ENCODE measurements at places on chromosomes 7 and 10.

DNA sequence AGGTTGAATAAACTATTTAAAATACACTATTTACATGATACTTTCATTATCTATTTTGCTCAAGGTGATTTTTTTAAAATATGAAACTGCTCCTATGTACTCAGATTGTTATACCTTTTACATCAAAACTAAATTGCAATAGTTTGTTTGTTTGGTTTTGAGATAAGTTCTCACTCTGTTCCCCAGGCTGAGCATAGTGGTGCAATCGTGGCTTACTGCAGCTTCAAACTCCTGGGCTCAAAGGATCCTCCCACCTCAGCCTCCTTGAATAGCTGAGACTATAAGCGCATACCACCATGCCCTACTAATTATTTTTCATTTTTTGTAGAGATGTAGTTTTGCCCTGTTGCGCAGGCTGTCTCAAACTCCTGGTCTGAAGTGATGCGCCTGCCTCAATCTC is 12.7 kb downstream of the TAS2R60 start:
- DNase-seq = no peak

DNA sequence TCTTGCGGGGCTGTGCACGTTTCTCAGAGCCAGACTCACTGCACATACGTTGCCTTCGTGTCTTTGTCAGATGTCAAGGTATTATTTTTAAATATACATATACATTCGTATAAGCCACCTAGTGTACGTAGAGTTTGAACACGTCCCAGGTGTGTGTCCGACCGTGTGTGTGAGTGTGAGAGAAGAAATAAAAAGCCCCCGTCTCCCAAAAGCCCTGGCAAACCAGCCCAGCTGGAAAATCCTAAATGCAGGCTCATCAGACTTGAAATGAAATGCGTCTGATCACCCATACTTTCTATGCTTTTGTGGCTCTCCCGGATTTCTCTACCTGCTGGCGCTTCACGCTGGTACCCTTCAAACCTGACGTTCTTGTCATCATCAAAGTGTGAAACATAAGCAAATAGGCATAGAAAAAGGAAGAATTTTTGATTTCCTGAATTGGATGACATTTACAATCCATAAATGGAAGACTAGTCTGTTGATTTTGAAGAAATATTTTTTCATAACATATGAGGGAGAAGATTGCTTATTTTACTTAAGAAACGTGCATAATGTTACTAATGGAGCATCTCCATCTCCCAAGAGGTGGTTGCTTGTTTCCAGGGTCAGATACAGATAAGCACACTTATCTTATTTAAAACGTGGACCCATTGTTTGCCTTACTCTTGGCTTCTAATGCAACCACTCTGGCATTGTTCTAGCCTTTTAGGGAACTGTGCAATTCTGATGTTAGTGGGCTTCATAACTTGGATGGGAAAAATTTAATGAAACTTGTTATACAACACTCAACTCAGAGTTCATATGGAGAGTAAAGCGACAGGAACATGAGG is 971 bp downstream of the PRKG1 start:
- no peak for DNase-seq

- DNase-seq = no peak
Measured at GRCh38 chr10:108244443-108245228, 1080.1 kb upstream of the SORCS1 start.

GRCh38 chr7:145860809-145861208 is 255.8 kb upstream of the CNTNAP2 start:
- DNase-seq = no peak

- DNase-seq = no peak
Measured at GRCh38 chr10:30000802-30001571, 58.4 kb downstream of the JCAD start.

DNA sequence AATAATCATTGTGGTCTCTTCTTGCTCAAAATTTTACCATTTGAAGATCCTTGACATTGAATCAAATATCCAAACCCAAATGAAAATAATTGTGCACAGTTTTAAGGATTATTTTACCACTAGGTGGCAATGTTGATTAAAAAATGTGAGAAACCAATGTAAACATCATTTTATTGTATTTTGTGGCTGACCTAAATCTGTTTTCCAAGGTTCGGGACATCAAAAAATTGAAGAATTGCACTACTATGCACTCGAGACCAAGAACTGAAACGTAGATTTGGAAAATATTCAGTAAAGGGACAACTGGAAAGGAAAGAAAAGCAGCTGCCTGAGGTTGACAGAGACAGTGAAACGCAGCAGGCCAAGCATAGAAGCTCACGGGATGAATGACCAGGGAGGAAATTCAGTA is 259.3 kb downstream of the SNX13 start:
- DNase-seq = no peak

- no peak for DNase-seq
Measured at GRCh38 chr7:69617364-69617763, 19.1 kb downstream of the AUTS2 start.

DNA sequence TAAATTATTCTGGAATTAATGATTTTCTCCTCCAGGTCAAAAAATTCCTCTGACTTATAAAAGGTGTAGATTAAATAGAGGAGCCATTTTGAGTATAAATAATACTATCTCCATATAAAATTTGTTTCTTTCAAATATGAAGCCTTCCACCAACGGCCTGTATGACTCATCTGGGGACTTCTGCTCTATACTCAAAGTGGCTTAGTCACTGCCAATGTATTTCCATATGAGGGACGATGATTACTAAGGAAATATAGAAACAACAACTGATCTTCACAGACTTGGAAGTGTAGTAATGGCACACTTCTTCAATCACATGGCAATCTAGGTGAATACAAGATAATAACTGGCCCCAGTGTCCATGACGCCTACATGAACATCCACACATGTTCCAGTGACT is 335.6 kb upstream of the HGF start:
- no peak for DNase-seq

- DNase-seq = no peak
Measured at GRCh38 chr7:110326966-110327365, 764.0 kb upstream of the LRRN3 start.

GRCh38 chr7:132541656-132542055 is 34.6 kb downstream of the PLXNA4 start:
- DNase-seq = no peak

GRCh38 chr10:29650552-29650944 is 15.8 kb upstream of the SVIL start:
- DNase-seq = no peak

DNA sequence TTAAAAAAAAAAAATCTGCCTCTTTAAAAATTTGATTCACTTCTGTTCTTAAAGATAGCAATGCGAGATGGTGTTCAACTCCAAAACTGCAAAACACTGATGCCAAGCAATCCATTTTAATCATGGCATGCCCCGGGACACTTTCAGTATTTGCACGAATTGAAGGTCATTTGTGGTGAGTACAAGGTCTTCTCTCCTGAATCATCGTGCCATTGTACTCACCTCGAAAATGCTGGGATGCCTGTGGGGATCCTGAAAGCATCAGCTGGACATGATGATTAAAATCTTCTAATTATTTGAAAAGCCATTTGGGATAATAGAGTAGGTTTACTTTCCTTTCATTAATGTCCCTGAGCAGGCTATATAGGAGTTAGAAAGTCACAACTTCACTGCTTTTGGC is 125.1 kb upstream of the NRP1 start:
- no peak for DNase-seq

GRCh38 chr10:90530521-90530920 is 327.3 kb downstream of the HTR7 start:
- DNase-seq = no peak

- DNase-seq = no peak
Measured at GRCh38 chr10:24871011-24871935, 81.1 kb downstream of the PRTFDC1 start.

DNA sequence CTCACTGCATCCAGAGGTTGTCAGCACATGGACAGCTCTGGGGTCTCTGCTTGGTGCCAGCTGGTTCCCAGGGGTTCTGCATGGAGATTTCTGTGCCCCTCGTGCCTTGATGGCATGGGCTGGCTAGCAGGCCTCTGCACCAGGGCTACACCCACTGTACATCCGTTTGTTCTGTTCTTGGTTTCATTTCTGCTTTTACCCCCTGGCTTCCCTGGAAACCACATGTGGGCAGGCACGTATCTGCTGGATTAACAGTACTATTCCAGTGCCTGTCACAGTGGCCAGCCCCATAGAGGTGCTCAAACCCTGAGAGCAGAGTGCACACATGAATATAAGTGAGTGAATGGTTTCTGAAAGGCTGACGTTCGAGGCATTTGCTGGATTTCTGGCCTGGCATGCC is 207.2 kb upstream of the GPR26 start:
- no peak for DNase-seq

- DNase-seq = no peak
Measured at GRCh38 chr10:98135222-98135899, 904 bp downstream of the R3HCC1L start.

DNA sequence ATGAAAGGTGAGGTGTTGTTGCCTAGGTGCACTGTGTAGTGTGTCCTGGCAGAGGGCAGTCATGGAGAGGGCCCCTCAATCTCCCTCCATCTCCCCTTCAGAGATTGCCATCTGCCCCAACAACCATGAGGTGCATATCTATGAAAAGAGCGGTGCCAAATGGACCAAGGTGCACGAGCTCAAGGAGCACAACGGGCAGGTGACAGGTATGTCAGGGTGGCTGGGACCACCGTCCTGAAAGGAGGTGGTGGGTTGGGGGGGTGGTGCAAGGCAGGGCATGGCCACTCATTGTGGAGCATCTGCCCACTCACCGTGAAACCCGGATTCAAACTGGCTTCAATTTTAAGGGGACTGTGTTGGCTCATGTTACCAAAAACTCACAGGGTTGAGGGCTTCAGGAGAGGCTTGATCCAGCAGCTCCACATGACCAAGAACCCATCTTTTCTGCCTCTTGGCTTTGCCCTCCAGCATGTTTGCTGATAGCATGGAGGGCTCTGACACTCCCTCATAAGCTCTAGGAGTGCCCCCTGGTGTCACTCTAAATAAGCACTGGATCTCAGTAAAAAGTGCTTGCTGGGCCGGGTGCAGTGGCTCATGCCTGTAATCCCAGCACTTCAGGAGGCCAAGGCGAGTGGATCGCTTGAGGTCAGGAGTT is 12.2 kb downstream of the ARPC1B start:
- no peak for DNase-seq

GRCh38 chr7:95246831-95247370 is 77.4 kb downstream of the PON1 start:
- DNase-seq = no peak

DNA sequence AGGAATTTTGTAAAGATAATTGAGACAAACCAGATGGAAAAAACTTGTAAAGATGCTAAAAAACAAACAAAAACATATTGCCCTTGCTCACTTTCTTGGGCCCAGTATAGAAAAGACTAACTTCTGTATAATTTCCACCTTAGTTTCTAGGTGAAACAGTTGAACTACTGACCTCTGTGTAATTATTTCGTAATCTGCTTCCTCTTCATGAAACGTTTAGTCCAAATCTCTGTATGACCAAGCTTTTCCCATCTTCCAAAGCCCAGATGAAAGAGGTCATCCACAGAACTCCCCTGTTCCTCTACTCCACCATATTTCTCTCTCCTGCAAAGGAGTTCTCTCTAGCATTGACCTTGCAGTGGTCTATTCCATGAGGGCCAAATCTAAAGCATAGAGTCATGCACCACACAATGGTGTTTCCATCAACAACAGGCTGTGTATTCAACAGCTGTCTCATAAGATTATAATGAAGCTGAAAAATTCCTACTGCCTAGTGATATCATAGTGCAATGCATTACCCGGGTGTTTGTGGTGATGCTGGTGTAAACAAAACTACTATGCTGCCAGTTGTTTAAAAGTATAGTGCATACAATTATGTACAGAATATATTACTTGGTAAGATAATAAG is 647.6 kb downstream of the TNS3 start:
- DNase-seq = no peak

DNA sequence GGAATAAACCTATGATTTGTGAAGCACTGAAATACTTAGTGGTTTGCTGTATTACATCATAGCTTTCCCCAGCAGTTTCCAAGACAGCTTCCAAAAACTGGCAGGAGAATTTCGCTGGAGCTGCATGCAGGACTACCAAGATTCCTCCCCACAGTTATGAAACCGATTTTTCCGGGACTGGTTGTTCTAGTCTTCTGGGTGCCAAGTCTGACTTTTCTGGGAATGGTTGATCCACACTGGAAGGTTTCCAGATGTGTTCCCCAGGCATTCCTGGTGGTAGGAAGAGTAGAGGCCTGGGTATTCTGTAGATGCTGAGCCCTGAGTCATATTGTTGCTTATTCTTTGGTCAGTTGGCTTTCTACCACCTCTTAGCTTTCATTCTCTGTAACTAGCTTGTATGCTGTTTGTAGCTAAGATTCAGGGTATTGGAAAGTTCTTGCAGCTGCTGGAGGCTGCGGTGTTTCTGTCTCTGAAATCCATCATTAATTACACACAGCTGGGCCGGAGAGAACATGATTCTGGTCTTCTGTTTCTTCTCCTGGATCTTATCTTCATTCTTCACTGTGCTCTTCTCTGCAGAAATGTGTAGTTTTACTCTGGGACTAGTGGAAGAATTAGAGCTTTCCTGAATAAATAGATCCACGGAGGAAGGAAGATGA is 6.3 kb downstream of the ABCC2 start:
- no peak for DNase-seq

DNA sequence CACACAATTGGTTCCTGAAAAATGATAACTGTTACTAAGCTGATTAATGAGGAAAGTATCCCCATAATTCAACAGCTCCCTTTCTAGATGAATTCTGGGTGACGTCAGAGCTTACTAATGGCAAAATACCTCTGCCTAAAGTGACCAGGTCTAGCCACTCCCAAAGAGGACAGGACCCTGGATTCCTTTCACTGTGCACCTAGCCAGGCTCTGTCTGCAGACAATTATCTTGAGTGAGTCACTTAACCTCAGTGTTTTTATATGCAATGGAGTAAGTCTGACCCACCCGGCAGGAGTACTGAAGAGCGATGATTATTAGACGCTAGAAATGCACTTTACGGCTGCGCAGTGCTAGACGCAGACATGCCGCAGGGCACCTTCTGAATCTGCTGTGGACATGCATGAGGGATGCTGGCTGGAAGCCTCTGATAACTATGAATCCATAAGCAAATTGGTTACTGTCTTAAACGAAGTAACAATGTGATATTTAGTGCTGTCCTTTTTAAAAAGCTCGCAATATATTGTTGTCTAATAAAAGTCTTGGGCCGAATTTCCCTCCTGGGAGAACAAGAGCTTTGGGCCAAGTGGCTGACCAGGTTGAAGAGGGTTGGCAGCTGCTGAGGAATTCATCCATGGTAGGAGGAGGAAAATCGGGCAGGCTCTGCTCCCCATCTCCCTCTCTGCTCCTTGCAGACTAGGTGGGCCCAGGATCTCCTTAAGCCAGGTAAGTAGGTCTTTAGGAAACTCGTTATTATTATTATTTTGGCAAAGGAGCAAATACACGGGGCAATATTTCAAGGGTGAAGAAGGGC is 4.6 kb upstream of the INPP5A start:
- no peak for DNase-seq

DNA sequence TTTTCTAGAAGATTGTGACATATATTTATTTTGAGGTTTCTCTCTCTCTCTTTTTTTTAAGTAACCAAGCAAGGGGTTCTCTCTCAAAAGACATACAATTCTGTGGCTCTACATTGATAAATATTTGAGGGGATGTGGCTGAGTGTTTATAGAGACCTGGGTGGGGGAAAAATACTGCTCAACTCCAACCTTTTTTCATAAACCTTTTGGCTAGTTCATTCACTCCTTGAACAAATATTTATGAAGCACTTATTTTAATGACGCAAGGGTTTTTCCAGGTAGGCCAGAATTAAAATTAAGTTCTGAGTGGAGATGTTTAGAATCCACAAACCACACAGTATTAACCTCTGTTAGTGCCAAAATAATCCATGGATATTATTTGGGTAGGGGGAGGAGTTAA is 100.2 kb downstream of the PTPRE start:
- DNase-seq = no peak

- DNase-seq = no peak
Measured at GRCh38 chr7:141313896-141314295, 237.3 kb upstream of the AGK start.

- no peak for DNase-seq
Measured at GRCh38 chr10:94997741-94998174, 59.3 kb downstream of the CYP2C9 start.
